ENCODE measurements at places on chromosomes 1 and 21.

DNA sequence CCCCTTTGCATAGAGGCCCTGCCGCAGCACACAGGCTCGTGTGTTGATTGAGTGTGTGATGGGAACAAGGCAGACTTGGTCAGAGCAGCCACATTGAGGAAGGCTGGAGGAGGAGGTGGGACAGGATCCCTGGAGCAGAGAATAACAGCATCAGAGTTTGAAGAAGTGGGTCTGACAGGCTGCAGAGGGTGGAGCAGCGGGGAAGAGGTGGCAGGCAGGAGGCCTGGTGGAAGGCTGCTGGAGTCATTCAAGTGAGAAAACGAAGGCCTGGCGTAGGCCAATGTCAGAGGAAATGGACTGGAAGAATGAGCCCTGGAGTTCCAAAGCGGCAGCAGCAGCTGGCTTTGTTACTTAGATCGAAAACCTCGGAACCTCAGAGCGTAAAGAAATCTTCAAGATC is 115.0 kb upstream of the GRIK3 start:
- no peak for DNase-seq
- no peak overlapping the region for H3K27ac ChIP-seq
- H3K4me3 ChIP-seq: no peak overlapping the region
- peaks cover 35% of the 10 kb centered on the region for H3K27me3 ChIP-seq
- no peaks in the 10 kb centered on the region for H3K36me3 ChIP-seq

DNA sequence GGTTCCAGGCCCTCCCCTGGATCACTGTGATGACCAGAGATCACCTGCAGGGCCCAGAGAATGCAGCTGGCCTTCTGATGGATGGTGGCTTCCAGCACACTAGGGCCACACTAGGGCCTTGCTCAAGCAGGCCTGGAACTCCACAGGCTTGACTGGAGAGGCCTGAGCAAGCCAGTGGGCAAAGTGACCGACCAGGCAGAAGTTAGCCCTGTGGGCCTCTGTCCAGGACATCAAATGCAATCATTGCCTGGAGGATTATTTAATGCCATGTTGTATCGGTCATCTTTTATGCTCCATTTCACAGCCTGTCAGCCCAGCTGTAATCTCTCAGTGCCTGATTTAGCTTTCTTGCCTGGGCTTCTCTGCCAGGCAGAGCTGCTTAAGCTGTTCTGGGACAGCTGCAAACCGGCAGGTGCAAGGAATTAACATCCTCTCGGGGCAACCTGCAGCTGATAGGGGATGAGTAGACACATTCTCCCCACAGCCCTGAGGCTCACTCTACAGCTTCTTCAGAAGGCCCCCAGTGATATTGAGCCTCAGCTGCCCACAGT is 17.7 kb downstream of the NENF start:
- no peaks in the 10 kb centered on the region for H3K36me3 ChIP-seq
- no peak for DNase-seq
- peaks cover 2% of the 10 kb centered on the region for H3K27me3 ChIP-seq
- H3K4me3 ChIP-seq: no peak overlapping the region
- no peak overlapping the region for H3K27ac ChIP-seq

DNA sequence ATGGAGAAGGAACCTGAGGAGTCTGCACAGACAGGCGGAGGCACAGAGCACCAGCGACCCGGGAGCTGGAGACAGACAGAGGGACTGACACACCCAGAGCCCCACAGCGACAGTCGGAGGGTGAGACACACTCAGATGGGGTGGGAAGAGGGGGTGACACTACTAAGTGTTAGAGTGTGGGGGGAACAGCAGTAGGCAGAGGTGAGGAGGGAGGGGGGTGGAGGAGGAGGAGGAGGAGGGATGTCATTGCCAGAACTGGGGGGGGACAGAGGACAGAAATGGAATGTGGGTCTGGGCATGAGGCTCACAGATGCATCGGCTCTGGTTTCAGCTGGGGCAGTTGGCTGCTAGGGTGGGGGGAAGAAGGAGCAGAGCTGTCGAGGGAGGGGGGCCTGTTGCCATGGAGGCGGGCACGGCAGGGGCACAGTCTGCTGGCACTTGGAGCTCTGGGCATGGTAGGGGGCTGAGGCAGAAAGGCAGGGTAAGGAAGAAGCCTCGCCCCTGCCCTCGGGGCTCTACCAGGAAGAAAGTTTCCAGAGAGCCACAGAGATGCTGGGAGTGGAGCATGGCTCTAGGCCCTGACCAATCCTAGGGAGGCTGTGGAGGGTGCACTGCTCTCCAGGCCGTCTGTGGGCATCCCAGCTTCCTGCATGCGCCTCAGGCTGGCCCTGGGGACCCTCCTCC is 37.3 kb downstream of the AHDC1 start:
- peak overlapping the region; percentile 52 for H3K4me3 ChIP-seq
- no peaks in the 10 kb centered on the region for H3K27me3 ChIP-seq
- no peaks in the 10 kb centered on the region for H3K36me3 ChIP-seq
- DNase-seq: no peak
- H3K4me1 ChIP-seq: peaks cover 81% of the 10 kb centered on the region

DNA sequence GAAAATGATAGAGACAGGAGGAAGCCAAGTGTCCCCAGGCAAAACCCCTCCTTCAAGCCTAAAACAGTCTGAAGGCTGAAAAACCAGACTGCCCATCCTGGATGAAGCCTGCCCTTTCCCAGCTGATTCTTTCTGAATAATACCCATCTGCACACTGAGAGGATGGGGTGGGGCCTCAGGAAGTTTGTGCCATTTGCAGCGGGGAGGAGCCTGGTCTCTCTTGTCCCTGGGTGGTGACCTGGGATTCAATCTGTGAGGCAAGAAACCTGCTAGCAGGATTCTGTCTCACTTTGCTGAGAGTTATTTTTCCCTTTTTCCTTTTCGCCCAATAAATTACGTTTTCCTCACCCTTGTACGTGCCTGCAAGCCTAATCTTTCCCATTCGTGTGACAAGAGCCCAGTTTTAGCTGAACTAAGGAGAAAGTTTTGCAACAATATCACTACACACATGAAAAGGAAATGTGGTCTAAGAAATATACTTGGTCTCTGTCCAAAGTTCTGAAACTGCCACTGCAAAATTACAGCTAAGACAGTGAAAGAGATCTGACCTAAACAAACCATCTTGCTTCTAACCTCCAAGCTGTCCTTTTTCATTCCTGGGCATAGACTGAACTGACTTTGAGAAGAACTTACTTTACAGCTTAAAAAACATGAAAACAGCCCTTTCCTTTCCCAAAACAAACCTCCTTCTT is 105.0 kb downstream of the COP1 start:
- H3K4me3 ChIP-seq: no peak overlapping the region
- no peak for DNase-seq
- H3K27ac ChIP-seq: no peak overlapping the region
- H3K27me3 ChIP-seq: no peaks in the 10 kb centered on the region

DNA sequence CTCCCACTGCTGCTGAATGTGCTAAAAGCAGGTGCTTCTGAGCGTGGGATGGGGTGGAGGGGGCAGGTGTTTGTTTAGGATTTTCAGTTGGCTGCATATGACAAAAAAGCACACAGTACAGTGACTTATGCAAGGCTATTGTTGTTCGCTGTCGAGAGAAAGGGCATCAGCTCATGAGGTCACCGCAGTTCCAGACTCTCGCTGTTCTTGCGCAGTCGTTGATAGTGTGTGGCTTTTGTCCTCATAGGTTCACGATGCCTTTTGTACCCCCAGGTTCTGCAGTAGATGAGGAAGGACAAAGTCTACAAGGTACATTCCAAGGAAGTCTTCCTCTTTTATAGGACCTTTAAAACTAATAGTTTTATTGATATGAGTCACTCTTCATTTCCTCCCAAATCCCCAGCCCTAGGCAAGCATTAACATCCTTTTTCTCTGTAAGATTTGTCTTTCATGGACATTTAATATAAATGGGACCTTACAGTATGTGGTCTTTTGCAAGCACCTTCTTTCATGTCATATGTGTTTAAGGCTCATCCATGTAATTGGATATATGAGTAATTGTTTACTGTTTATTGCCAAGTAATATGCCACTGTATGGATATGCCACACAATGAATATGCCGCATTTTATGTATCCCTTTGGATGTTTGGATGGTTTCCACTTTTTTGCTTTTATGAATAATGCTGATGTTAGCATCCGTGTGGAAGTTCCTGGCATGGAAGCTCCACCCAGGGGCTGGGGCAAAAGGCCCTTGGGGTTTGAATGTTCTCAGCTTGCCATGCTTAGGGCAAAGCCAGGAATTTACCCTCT is 14.5 kb upstream of the NLRP3 start:
- H3K27me3 ChIP-seq: peaks cover 3% of the 10 kb centered on the region
- no peaks in the 10 kb centered on the region for H3K36me3 ChIP-seq
- DNase-seq: no peak
- H3K4me1 ChIP-seq: no peaks in the 10 kb centered on the region
- H3K4me3 ChIP-seq: no peak overlapping the region
- H3K27ac ChIP-seq: no peak overlapping the region

Measured in progenitor cell of endocrine pancreas (in vitro differentiated cells).